ENCODE measurements at places on chromosomes 1 and 21. TPM values are rescaled to one million over a fixed set of nuclear protein-coding genes. Genes with fewer than 3 reads are reported as not detected.

GRCh38 chr1:22822371-22822770, 111.7 kb downstream of the EPHB2 start:
- H3K27me3 ChIP-seq: no peaks in the 10 kb centered on the region
- H3K36me3 ChIP-seq: no peaks in the 10 kb centered on the region
- no peak overlapping the region for H3K4me3 ChIP-seq
- H3K4me1 ChIP-seq: no peaks in the 10 kb centered on the region

- H3K4me1 ChIP-seq: no peaks in the 10 kb centered on the region
- H3K36me3 ChIP-seq: no peaks in the 10 kb centered on the region
- H3K4me3 ChIP-seq: no peak overlapping the region
- no peak for DNase-seq
These were observed 7.6 kb upstream of the S100A11 start for GRCh38 chr1:152044386-152044785.

CELA2B gene
- not detected for total RNA-seq

OPTC gene
- total RNA-seq: not detected

Measured in right lobe of liver (tissue), 6 donors.